ENCODE measurements at places on chromosomes 3 and 15. TPM values are rescaled to one million over a fixed set of nuclear protein-coding genes. Genes with fewer than 3 reads are reported as not detected.

SPINK8 gene
- not detected for total RNA-seq

CAMKV gene
- total RNA-seq: not detected

XXYLT1 gene
- total RNA-seq: 17.0 TPM

NME9 gene
- not detected for total RNA-seq

ADAMTSL3 gene
- 5.8 TPM for total RNA-seq

DYNLT2B gene
- total RNA-seq: 4.0 TPM

GPR171 gene
- 1.8 TPM for total RNA-seq

CPN2 gene
- 0.16 TPM for total RNA-seq

ISLR2 gene
- total RNA-seq: 0.61 TPM

LMOD3 gene
- total RNA-seq: 0.10 TPM

UBAP1L gene
- total RNA-seq: 3.9 TPM

GRCh38 chr15:57780471-57780870 is 74.0 kb downstream of the POLR2M start:
- no peak for DNase-seq

DNA sequence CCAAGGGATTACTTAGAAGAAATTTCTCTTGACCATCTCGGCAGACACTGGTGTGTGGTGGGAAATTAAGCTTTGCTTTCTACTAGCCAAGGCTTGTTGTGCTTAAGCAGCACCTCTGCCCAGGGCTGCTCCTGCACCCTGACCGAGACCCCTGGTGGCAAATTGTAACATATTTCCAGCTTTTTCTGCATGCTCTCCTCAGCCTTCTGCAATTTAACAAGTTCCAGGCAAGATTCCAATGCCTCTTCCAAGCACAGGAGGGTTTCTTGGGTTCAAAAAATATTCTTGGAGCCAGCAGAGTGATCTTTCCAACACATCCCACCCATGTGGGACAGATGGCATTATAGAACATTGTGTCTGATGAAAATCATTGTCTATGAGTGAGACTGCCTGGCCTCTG is 210.5 kb downstream of the CLSTN2 start:
- no peak for DNase-seq

- DNase-seq: no peak
Measured at GRCh38 chr3:172575375-172575774, 52.1 kb upstream of the TNFSF10 start.

GRCh38 chr15:31147944-31148296 is 46.4 kb upstream of the TRPM1 start:
- DNase-seq: no peak

- DNase-seq: no peak
Measured at GRCh38 chr3:171901615-171902312, 58.6 kb downstream of the TMEM212 start.

GRCh38 chr3:9933561-9934234 is at the start of gene CRELD1:
Gene CRELD1, plus strand, starts transcription at chr3:9933834. Its CDS starts 605 bp downstream, at chr3:9934439.
- DNase-seq: peak; percentile 97

- DNase-seq: no peak
Measured at GRCh38 chr15:64185146-64185911, 22.5 kb upstream of the PPIB start.

- DNase-seq: no peak
Measured at GRCh38 chr3:187291001-187291511, 481 bp downstream of the MASP1 start.

- DNase-seq: no peak
Measured at GRCh38 chr3:141960731-141961130, 84.3 kb downstream of the ATP1B3 start.

DNA sequence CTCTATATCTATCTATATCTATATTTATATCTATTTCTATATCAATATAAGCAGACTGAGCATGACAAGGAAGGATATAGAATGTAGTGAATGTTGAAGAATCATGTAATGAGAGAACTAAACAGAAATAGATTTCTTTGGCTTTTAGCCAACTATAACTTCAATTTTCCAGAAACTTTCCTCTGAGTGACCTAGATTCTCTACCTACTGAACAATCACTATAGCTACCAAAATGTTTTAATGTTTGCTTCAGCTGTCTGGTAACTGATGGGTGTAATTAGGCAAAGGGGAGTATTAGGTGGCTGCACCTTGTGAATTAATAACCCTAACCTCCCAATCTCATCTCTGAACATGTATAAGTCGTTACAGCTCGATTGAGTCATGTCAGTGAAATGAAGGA is 76.4 kb upstream of the ROBO1 start:
- DNase-seq: no peak

DNA sequence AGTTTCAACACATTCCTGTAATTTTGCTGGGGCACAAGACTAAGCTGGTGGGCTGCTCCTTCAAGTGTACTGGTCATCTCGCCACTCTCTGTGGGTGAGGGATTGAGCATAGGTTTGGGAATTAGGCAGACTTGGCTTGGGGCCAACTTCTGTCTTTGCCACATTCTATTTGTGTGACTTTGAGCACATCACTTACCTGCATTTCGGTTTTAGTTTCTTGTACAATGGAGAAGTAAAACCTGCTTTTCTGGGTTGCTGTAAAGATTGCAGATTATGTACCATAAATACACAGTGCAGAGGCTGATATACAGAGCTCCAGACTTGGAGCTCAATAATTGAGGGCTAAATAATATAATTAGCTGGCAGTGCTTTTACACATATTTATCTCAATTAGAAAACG is 162.1 kb downstream of the C3orf38 start:
- no peak for DNase-seq

DNA sequence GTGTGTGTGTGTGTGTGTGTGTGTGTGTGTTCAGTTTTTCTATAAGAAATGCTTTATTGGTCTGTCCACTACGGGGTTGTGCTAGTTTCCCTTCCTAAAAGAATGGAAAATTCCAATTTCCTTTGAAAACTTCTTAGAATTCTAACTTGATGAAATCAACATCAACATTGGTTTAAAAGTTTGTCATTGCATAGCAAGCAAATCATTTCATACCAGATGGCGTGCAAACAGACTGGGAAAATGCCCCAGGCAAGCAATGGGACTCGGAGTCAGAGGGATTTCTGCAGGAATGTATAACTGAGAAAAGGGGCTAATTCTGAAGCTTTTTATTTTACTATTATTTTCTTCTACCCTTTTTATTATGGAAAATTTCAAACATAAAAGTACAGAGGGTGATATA is 13.1 kb upstream of the DYNC1LI1 start:
- DNase-seq: no peak

GRCh38 chr3:42747581-42747980 is 25.5 kb downstream of the CCDC13 start:
- peak; percentile 67 for DNase-seq

GRCh38 chr15:96366526-96366877 is 36.0 kb downstream of the NR2F2 start:
- DNase-seq: no peak

DNA sequence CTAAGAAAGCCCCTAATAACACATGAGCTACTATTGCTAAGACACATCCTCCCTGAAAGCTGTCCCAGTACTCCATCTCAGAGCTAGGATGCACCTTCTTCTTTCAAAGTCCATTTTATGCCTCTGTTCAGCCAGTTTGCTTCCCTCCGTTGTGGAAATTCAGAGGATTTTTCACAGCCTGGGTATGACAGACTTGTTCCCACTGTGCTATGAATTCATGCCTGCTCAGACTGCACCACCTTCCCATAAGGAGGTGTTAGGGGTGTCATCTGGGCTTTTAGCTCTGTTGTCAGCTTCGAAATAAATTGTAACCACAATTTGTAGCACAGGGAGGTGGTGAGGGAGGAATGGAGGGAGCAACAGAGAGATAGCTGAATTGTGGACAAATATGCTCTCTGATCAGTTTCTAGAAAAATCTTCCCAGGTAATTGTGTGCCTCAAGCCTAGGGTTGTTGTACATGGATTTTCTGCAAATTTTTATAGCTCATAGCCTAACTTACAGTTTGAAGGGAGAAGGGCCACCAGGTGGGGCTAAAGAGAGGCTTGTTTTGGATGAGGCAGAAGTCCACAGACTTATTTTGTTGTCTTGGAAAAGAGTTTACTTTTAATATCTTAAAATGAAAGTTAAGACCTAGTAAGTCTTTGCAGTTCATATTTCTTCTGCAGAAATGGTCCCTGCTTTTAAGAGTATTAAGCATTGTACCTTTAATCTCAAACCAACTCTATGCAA is 462.0 kb downstream of the PDCD6IP start:
- no peak for DNase-seq

GRCh38 chr15:69615736-69616135 is 163.1 kb downstream of the RPLP1 start:
- no peak for DNase-seq

GRCh38 chr15:77057072-77057471 is 13.8 kb downstream of the TSPAN3 start:
- no peak for DNase-seq

- DNase-seq: peak; percentile 73
Measured at GRCh38 chr15:99961011-99961441, 227.8 kb upstream of the LYSMD4 start.

GRCh38 chr3:38614091-38614490 is 35.4 kb downstream of the SCN5A start:
- DNase-seq: no peak

DNA sequence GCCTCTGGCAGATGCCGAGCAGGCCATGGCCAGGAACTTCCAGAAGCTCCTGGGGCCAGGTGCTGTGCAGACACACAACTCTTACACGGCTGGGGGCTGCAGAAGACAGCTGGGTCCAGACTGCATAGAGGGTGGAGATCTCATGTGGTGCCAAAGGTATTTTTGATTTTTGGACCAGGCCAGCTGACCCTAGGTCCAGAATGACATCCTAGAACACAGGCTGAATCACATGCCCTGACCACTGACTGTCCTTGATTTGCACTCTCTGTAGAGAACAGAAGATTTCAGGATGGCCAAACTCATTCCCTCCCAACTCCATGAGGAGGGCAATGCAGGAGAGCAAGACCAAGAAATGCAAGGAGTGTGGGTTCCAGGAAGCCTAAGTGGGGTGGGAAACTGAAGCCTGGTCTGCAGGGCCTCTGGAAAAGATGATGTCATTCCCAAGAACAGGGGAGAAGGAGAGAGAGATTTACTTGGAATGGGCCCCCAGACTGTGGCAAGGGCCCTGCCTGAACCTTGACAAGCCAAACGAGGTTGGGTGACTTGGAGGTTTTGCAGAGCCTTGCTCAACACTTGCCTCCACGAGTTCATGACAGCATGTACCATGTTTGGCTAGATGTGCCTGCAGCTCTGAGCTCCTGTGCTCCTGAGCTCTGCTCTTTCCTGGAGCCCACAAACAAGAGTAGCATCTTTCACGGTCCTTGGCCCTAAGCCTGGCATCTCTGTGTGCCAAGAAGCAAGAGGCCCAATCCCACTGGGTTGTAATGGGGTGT is 38.5 kb upstream of the CTSH start:
- no peak for DNase-seq

GRCh38 chr3:55549177-55549576 is 62.1 kb upstream of the WNT5A start:
- DNase-seq: no peak

GRCh38 chr15:74306781-74307217 is 60.6 kb downstream of the CYP11A1 start:
- no peak for DNase-seq

- DNase-seq: no peak
Measured at GRCh38 chr3:155281912-155282311, 11.6 kb downstream of the STRIT1 start.

DNA sequence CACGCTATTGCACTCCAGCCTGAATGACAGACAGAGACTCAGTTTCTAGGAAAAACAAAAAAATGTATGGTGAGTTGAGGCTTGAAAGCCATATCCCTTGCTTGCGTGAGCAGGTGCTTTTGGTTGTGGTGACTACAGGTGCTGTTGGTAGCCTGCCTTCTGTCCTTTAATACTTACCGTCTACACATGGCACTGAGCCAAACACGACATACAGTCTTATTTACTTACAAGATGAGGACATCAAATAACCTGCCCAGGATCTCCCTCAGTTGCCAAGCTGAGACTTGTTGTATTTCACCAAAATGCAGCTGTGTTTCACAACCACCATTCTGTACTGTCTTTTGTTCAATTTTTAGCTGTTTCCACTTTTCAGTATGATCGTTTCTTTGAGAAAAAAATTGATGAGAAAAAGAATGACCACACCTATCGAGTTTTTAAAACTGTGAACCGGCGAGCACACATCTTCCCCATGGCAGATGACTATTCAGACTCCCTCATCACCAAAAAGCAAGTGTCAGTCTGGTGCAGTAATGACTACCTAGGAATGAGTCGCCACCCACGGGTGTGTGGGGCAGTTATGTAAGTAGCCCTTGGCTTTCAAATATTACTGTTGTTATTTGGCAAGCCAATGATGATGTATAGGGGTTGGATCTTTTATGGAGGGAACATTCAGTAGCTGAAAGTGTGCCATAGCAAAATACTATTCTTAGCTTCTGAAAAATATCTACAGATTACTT is 6.5 kb downstream of the ALAS1 start:
- no peak for DNase-seq

- DNase-seq: no peak
Measured at GRCh38 chr3:31979001-31979697, 1.9 kb downstream of the OSBPL10 start.

- peak; percentile 64 for DNase-seq
Measured at GRCh38 chr3:53068176-53068575, 22.3 kb upstream of the SFMBT1 start.

- DNase-seq: no peak
Measured at GRCh38 chr15:94225616-94226015, 5.7 kb upstream of the MCTP2 start.

Data from mesenteric fat pad (tissue), 1 donor.